Activated CD8-positive, alpha-beta memory T cell treated with anti-CD3 and anti-CD28 coated beads for 48 hours (primary cell): ENCODE measurements at places on chromosomes 1 and 21.
A peak's percentile ranks its signal among the peaks of the same experiment; 100 is the strongest.

DNA sequence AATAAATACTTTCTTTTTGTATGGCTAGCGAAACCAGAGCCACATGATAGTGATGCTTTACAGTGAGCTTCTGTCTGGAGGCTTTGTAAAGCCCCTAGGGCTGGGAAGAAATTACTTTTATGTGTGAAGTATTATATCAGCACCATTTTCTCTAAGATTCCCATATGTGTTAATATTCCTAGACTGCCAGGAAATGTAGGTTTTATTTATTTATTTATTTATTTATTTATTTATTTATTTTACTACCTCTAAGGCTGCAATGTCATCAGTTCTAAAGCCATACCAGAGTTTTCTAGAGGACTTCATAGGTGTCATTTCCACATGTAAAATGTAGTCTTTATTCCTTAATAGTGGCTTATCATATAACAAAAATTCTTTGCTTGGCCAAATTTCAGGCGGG, 4.4 kb upstream of the CHI3L1 start:
- DNase-seq = no peak

GRCh38 chr1:205170532-205171269, 40.8 kb downstream of the DSTYK start:
- DNase-seq = no peak

DNA sequence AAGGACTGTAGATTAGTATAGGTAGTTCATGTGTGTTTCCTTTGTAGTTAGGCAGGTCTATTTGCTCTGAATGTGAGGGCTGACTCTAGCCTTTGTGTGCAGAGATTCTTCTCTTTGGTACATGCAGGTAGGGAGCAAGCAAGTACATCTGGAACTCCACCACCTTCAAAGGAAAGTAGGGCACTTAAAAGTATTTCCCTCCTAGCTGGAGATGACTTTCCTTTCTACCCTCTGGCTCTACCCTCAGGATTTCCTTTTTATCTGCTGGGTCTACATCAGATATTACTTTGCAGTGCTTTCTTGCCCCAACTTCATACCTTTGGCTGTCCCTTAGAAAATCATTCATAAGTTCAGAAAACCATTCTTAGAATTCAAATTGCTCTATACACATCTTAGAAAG, 91.7 kb upstream of the HIVEP3 start:
- DNase-seq = no peak

- no peak for DNase-seq
Observed at GRCh38 chr21:36964827-36965719, 1.4 kb downstream of the HLCS start.

DNA sequence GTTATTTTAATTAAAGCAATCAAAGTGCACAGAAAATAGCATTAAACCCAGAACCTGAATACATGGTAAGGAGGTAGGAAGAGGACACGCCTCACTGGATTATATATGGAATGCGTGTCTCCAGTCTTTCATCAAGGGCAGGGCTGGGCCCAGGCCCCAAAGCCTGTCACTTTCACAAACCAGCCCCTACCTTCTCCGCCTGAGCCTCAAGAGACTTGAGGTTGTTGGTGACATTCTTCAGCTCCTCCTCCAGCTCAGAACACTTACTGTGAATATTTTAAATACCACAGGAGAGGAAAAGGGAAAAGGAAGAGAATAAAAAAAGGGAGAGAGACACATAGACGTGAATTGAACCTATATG, 16.3 kb upstream of the NUP210L start:
- no peak for DNase-seq

DNA sequence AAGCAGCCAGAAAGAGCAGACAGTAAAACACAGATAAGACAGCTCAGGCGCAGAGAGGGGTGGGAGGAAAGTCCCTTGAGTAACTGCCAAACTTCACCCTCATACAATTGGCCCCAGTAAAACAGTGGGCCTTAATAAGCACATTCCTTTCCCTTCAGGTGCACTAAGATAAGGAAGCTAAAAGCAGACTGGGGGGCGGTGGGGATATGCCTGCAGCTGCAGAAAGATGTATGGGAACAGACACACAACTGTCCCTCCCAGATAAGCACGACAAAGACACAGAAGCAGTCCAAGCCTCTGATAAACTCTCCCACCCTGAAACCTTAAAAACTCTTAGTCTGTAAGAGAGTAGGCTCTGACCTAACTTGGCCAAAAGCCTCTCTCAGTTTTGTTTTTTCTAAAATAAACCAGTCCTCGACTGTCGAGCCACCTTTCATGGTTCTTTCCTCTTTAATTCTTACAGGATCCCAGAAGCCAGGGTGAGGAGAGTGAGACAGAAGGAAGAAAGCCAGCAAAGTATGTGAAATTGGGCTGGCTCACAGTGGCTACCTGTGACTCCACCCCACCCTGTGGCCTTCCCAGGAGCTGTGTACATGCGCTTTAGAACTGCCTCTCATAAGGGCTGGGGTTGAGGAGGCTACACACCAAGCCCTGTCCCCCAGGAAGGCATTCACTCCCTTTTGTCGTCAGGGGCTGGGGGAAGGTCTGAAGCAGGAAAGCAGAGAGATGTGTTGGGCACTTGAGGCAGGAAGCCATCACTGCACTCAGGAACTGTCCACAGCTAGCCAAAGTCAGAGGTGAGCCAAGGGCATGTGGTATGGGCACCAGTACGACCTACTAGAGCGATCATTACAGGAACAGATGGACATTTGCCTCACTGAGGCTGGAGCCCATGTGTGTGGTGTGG, 4.6 kb downstream of the PGLYRP4 start:
- no peak for DNase-seq

DNA sequence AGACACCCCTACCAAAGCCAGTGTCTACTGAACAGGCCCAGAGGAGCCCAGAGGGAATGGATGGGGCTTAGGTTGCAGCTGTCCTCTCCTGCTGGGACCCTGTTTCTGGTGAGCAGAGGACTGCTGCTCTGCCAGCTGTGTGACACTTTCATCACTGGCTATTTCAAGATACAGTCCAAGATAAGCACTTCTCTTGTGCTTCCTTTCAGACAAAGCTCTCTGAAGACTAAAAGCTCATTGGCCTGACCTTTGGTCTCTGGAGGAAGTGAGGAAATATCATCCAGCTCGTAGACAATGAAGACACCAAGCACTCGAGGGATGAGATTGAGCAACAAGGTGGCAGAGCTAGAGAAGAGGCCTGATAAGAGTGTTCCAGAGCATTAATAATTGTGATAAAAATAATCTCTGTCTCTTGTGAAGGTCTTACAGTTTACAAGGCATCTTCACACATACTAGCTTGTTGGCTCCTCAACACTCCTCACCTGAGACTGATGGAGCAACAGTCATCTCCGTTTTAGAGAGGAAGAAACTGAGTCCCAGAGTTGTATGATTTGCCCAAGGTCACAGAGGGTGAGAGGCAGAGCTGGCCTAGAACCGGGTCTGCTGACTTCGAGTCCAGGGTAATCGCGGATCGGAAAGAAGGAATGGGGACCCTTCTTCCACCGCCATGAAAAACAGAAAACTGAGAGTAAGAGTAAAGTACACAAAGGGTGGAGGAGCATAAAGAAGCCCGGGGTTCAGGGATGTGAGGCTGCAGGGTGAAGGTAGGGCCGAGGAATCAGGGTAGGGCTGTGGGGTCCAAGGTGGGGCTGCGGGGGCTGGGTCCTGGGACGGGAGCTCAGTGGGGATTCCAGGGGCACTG, 666 bp downstream of the PAFAH2 start:
- DNase-seq = no peak

GRCh38 chr1:155273343-155274245, at the start of gene CLK2:
Gene CLK2, minus strand, starts transcription at chr1:155273504. Its CDS starts 2,527 bp downstream, at chr1:155270977.
- peak; percentile 95 for DNase-seq

GRCh38 chr1:225481738-225482137, 53.9 kb upstream of the LBR start:
- DNase-seq = no peak

GRCh38 chr1:25064465-25065240, 134.6 kb upstream of the RUNX3 start:
- DNase-seq = no peak

GRCh38 chr1:36134505-36135329, 9.7 kb upstream of the COL8A2 start:
- DNase-seq = no peak

- DNase-seq = no peak
Observed at GRCh38 chr1:3314491-3315381, 139.7 kb upstream of the ARHGEF16 start.

DNA sequence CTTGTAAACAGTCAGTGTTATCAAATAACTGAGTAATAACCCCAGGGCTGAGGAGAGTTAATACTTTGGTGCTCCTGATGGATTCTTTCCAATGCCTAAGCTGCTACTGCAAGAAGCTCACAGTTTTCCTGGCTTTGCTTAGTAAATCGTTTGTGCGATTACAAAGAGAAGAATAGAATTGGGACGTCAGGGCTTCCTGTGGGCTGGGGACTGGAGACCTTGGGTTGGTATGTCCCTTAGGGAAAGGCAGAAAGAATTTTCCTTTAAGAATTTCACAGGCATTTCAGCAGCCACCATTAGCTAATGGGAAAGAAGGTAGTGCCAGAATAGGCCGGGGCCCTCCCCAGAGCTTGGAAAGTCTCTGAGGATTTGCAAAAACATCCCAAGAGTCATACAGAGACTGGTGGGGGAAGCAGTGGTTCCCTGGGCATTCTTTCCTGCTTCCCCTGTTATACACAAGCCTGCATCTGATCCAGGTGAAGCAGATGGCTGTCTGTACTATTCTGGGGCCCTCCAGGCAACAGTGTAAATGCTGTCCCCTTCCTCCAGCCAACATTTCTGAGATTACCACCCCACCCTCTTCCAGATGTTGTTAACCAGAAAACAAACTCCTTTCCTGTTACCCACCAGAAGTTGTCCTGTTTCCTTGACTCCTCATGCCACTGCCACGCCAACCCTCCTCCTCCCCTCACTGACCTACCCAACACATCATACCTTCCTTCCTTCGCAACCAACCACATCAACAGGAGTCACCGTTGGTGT, 40.2 kb downstream of the PLXNA2 start:
- DNase-seq = no peak

- DNase-seq = peak; percentile 10
Observed at GRCh38 chr1:204258213-204259115, 44.7 kb upstream of the GOLT1A start.

DNA sequence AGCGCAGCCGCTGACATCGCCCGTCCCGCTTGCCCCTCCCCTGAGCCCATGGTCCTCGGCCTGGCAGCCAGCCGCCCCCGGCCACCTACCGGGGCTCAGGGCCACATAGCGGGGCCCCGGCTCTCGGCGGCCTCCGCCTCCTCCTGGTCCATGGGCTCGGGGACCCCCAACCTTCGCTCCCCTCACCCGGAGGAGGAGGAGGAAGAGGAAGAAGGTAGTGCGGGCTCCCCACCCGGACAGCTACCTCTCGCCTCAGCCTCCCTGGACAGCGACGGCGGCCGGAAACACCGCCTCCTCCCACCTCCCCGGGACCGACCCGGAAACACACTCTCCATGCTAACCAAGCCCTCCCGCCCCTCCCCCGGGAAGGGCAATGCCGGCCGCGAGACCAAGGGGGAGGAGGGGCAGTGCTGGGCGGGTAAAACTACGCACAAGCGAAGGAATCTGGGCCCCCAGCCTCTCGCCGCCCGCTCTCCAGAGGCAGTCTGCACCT, at the start of gene KIAA0319L:
KIAA0319L (minus strand) TSS at position 286 of the 493 bp plus-strand sequence. CDS start 2,912 bp downstream, outside the sequence.
- DNase-seq = no peak

DNA sequence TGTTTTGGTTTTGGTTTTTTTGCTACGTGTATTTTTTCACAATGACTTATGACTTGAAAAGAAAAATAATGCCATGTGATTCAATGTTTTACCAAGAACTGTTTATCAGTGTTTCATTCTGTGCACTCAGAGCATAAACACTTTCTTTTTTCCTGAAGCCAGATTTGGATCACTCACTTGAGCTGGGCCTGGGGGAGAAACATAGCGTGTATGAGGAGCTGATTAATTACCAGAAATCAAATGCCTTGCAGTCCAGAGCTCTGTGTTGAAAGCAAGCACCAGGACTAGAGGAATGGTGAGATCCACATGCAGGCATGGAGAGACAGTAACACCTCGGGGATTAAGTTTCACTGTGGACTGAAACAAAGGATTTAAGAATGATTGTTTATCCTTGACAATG, 642.1 kb upstream of the ADGRL2 start:
- DNase-seq = no peak

GRCh38 chr21:32253215-32253641, 25.6 kb downstream of the MIS18A start:
- DNase-seq = no peak

DNA sequence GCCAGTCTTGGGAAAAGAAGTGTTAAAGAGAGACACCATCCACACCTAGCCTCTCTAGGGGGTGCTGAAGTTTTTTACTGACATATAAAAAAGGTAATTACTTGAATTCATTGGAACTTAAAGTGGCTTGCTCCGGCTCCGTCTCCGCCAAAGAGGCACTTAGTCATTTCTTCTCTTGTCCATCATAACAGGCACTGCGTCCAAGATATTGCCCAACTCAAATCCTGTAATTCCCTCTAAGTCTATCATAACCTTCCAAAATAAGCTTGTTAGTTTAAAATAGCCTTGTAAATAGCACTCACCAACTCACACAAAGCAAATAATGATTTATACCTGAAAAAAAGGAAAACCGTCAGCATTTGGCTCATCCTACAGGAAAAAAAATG, 160.5 kb downstream of the ZBTB18 start:
- no peak for DNase-seq

- no peak for DNase-seq
Observed at GRCh38 chr1:47751193-47751592, 246.0 kb downstream of the TRABD2B start.

DNA sequence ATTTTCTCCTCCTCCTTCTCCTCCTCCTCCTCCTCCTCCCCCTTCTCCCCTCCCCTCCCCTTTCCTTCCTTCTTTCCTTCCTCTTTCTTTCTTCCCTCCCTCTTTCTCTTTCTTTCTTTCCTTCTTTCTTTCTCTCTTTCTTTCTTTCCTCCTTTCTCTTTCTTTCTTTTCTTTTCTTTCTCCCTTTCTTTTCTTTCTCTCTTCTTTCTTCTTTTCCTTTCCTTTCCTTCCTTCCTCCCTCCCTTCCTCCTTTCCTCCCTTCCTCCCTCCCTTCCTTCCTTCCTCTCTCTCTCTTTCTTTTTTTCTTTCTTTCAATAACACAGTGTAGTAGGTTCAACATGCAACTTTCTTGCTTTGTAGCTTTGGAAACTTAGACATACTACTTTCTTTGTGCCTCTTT, 46.3 kb upstream of the ADGRL2 start:
- no peak for DNase-seq

- no peak for DNase-seq
Observed at GRCh38 chr1:55156093-55156492, 59.1 kb downstream of the USP24 start.

DNA sequence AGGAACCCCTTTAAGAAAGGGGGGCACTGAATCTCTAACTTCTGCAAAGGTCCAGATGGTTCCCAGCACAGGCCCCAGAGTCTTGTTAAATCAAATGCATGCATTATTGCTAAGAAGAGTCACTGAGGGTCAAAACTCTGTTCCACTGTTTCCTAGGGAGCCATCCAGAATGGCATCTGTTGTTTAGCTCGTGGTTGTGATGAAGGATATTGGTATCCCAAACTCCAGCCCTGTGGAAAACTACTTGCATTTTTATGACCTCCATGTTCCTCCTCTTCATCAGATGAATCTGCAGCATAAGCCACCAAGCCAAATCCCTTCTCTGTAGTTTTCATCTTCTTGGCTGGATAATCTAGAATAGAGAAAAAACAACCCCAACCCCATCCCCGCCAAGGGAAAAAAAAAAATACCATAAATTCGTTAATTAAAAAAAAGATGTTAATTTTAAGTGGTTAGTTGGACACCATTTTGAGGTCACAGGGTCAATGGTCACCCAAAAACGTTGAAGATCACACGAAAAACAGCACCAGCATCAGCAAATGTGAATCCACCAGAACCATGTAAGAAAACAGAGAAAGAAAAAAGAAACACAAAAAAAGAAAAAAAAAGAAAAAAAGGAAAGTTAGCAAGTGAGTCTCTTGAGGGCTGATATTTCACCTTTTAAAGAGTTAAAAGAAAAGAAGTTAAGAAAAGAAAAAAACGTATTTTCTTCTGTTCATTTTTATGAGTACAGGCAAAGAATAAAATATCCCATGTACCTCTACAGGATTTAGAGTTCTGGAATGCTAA, 3.0 kb upstream of the RIT1 start:
- no peak for DNase-seq
